ENCODE measurements at places on chromosomes 3 and 15. TPM values are rescaled to one million over a fixed set of nuclear protein-coding genes. Genes with fewer than 3 reads are reported as not detected.

DNA sequence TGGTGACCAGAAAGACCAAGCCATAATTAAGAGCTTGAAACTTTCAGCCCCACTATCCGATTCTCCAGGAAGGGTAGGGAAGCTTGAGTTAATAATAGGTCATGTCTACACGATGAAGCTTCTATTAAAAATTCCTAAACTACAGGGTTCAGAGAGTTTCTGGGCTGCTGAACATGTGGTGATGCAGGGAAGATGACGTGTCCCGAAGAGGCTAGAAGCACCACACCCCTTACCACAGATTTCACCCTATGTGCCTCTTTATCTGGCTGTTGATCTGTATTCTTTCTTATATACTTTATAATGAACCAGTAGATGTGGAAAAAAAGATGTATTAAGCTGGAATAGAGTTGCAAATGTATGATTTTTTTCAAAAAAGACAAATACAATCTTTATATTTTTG is 473.4 kb downstream of the NLGN1 start:
- DNase-seq: no peak

DNA sequence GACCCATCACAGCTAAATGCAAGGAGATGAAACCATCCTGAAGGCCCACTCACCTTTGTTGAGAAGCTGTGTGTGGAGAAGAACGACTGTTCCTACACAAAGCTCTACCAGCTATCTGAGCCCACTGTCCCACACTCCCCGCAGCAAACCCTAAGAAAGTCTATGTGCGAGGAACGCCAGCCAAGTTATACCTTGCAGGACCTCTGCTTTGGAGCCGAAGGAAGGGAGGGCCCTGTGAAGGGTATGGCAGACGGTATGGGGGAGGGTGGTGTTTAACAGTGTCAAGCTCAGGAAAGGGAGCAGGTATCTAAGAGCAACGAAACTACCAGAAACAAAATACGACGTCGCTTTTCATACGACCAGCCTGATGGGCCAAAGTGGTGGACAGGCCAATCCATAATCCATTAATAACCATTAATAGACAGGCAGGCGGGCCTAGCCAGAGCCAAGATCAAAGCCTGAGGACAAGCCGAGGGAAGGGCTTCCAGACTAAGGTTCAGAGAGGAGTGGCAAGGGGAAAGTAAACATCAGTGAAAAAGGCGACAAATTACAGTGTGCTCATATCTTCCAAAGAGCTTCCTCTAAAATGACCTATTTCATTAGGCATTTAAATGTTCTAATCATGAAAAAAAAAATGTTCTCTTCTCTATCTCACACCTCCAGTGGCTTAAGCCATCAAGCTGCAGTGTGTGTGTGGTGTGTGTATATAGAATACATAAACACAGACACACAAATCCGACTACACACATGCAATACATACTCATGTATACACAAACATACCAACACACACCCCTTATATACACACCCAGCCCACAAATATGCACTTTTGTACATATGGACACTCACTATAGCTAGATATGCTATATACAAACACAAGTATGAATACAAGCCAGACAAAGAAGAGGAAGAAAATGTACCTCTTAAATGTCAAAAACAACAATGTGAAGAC is 43.9 kb downstream of the PTPN23 start:
- DNase-seq: peak; percentile 21

The VEPH1 gene
- 10.3 TPM for total RNA-seq

- no peak for DNase-seq
These were observed 22.5 kb downstream of the RIOX2 start for GRCh38 chr3:97949743-97950142.

DNA sequence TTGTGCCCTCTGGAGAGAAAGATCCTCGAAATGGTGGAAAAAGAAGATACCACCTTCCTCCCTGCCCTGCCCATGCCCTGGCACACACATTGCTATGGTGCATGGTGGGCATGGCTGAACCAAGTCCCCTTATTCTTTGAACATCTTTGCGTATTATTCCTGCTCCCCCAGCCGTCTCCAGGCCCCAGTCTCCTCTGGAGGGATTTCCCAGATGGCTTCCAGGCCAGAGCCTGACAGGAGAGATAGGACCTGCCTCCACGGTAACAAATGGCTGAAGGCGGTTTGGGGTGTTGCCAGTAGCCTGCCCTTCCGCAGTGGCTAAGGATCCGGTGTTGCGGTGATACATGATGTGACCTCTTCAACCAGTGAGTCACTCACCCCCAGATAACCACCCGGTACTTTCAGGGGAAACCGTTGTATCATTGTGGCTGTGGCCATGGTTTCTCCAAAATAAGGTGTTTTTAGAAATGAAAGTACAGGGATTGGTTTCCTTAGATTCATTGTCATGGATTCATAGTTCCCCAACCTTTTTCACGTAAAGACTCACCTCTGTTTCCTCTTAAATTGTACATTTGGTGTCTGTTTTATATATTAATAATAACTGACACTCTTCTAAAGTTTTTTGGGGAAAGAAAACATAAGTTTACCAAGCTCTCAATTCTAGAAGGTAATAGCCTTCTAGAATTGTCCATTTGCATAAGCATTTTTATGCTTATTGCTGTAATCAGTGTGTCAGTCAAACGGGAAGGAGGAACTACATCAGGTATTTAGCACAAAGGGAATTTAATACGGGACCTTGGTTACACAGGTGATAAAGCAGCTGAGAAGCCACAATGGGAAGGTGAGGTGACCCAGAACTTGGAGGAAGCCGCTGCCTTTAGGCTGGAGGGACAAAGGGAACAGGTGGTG is 25.9 kb downstream of the SMAD3 start:
- peak; percentile 97 for DNase-seq

The FEM1B gene
- total RNA-seq: 61.7 TPM

DNA sequence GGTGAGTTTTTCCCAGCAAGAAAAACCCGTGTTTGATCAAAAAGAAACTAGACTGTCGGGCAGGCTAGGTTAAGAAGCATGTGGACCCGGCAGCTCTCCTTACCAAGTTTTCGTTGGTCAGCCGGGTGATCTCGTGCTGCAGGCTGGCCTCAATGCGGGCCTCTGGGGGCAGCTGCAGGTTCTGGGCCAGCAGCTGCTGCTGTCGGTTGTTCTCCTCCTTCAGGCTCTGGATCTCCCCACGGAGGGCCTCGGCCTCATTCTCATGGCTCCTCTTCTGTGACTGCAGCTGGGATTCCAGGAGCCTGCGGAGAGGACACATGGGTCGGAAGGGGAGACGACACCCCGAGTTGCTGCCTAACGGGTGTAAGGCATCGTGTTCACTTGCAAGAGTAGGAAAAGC is 44.5 kb upstream of the MYO5C start:
- no peak for DNase-seq

The TIMMDC1 gene
- 58.7 TPM for total RNA-seq

The THAP10 gene
- 2.6 TPM for total RNA-seq

DNA sequence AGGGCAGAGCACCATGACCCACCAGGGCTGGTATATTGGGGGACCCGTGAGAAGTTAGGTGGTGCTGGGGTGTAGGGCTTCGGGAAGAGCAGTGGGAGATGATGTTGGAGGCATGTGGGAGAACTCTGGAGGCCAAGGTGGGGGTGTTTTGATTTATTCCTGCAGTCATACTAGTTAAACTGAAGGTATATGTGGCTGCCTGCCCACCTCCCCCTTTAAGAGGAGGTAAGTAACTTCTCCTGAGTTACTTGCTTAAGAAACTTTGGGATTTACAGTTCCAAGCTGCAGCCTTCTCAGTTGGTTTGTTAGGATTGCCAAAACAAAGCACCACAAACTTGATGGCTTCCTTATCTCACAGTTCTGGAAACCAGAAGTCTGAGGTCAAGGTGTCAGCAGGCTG is 73.1 kb upstream of the AGBL1 start:
- DNase-seq: no peak

DNA sequence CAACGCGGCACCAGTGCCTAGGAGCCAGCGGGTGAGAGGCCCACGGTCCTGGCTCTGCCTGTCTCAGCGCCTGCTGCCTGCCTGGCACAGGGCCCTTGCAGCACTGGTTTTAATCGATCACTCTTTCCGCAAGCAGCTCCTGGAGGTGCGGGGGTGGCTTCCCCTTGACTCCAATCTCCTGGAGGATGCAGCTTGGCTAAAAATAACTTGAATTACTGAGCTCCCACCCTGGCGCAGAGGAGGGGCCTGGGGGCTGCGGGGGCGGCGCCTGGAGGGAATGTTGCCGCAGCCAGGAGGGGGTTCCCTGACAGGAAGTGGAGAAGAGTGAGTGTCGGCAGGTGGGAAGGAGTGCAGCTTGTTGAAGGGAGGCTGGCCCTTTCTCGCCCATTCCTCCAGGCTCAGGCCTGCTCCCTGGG is 9.9 kb upstream of the RPL29 start:
- DNase-seq: no peak

GRCh38 chr3:141445990-141446389 is 40.8 kb upstream of the RASA2 start:
- no peak for DNase-seq

DNA sequence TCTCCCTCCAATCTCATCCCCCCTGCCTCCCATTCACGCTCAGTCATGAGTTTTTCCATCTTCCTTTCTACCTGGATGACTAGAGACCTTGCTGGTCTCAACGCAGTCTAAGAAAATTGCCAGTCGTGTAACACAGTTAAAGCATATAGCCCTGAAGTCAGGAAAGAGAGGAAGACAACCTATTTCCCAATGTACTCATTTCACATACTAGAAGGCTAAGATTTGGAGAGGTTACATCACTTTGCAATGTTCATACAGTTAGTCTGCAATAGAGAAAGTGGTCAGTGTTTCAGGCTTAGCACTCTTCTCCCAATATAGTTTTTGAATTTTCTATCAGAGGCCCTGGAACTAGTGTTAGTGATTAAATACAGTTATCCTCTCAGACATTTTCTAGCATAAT is 278.6 kb downstream of the EDEM1 start:
- DNase-seq: no peak

DNA sequence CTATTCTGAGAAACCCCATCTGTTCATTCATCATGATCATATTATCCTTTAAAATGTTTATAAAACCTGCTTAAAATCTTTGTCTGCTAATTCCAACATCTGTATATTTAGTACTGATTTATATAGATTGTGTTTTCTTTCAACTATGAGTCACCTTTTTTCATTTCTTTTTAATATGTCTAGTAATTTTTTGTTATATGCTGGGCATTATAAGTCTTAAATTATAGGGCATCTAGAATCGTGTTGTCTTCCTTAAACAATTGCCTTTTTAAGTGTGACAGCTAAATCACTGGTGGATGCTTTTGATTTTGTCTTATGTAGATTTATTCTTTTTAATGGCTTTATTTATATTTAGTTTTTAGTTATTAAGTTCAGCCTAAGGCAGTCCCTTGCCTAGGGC is 323.4 kb upstream of the THRB start:
- DNase-seq: no peak

DNA sequence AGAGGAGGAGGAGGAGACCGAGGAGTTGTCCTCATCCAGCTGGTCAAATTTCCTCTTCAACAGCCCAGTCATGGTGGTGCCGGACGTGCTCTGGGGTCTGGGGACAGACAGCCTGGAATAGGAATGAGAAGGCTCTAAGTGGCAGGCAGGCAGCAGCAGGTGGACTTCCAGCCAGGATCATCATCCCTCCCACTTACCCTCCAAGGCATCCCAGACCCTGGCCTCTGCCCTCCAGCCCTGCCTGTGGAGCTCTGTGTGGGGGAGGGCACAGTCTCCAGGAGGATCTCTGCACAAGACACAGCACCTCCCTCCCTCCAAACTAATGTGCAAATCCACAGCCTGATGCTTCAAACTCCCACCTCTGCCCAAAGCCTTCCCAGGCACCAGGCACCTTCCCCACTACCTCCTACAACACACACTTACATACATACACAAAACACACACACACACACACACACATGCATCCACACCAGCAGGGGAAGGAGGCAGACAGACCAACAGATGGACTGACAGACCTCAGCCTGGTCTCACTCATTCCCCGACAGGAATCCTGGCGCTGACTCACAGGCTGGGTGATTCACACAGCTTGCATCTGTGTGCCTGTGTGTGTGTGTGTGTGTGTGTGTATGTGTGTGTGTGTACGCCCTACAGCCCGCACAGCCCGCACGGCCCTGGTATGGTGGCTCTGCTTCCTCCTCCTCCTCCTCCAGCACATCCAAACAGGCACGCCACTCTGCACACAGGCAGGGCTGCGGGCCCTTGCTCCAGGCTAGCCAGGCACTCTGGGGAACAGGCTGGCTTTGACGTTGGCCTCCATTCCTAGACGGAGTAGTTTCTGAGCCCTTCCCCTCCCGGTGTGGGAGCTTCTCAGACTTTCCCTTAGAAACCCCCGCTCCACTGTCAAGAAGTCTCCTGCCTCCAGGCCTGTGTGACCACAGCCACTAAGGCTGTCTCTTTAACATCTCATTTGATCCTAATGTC is 6.5 kb downstream of the CSRNP1 start:
- peak; percentile 96 for DNase-seq

DNA sequence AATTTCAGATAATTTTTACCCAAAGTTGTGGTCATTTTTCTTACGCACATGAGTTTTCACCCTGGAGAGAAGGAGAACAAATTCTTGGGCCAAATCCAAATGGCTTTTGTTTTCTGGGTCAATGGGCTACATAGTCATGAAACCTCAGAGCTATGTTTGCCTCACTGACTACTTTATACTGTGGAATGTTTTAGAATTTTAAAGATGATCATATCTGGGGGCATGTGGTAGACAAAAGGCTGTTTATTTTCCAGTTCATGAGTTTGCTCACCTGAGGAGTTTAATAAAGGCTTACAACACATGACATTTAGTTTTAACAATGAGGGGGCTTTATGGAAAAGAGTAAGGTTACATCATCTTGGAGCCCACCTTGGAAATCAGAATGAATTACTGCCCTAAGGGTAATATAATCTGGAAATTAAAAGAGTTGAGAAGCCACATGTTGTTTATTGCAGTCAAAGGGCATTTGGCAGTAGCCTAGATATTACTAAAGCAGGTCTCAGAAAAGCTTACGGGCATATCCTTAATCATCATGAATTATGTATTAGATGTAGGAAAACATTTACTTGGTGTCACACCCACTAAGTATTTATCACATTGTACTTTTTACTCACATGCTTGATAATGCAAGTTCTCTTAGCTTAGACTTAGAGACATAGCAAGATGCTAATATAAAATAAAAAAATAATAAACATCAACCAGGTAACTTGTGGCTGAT is 466.1 kb downstream of the EDEM1 start:
- DNase-seq: no peak

DNA sequence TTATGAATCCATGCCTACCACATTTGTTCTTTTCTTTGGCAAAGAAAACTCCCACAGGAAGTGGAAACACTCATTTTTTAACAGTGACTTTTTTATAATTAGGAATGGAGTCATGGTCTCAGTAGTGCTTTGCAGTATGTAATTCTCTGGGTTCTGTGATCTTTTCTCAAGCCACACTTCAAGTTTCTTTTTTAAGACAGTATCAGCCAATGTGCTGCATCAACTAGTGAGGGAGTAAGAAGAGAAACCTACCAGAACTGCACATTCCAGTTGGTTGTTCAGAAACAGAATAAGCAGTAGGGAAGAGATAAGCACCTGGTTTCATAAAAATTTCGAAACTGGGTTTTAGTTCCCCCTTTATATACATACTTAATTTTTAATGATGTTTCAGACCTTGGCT is 126.3 kb downstream of the FOXB1 start:
- DNase-seq: no peak

Measured in fibroblast of villous mesenchyme (primary cell).